ENCODE measurements at places on chromosomes 11 and 22.

DNA sequence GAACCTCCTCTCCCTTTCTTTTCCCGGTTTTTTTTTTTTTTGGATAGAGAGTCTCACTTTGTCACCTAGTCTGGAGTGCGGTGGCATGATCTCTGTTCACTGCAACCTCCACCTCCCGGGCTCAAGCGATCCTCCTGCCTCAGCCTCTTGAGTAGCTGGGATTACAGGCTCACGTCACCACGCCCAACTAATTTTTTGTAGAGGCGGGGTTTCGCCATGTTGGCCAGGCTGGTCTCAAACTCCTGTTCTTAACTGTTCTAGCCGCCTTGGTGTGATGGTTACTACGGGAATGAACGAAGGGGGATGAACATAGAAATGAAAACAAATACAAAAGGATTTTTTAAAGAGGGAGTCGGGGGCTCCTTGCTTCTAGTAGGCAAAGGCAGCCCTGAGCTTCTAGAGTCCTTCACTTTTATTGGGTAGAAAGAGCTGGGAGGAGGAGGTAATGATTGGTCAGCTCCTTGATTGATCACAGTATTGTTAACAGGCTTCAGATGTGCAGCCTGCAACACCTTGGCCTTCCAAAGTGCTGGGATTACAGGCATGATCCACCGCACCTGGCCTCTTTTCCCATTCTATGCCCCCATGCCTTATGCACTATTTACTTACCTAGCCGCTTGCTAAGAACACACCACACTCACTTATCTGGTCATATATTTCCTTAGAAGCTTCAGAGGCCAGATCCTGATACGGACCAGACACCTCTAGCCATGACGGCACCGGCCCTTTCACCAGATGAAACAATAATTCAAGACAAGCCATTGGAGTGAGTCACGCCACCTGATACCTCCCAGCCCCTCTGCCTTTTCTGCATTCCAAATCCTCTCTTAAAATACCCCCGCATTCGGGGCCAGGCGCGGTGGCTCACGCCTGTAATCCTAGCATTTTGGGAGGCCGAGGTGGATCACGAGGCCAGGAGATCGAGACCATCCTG lies 20.7 kb downstream of the SUSD2 start:
- DNase-seq: no peak

GRCh38 chr11:77353131-77353530 lies 51.6 kb upstream of the GDPD4 start:
- DNase-seq: no peak

DNA sequence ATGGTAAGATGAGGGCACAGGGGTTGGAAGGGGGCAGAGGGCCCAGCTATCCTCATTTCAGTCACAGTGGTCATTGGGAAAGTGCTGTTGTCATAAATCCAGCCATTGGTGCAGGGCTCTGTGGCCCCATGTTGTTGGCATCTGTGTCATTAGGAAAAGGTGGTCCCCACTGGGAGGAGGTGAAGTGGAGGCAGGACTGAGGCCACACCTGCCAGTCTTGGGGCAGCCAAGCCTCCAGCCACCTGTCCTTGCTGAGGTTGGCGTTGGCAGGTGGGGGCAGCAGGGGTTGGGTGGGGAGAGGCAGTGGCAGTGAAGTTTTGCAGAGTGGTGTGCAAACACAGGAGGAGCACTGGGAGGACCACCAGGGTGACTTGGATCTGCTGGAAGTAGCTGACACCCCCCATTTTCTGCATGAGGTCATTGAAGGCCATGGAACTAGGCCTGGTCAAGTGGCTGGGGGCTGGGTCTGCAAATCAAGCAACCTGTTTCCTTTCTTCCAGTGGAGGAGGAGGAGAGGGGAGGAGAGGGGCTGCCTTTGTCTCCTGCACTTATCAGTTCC lies 25.3 kb downstream of the SLC22A6 start:
- DNase-seq: no peak

DNA sequence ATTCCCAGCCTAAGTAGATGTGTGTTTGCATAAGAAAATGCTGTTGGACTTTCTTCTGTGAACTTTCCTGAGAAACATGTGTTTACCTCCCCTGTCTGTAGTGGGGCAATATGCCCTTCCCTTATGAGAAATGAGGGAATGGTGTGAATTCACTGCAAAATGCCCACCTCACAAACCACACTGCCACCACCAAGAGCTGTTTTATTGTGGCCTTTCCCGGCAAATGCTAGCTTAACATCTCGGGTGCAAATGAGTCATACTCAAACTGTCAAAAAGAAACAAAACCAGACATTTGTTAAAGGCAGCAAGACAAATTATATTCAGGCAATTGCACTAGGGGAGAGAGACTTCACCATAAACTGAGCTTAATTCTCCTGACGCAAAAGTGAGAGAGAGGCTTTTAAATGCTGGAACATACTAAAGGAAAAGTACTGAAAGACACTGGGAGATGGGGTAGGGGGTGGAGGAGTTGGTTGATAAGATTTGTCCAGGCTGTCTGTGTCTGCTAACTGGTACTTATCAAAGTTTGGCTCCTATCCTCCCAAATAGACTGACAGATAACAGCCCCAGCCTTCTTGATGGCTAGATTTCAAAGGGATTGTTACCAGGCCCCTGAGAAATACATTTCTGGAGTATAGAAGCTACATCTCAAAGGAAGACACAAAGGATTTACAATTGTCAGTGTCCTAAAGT lies 70.9 kb upstream of the OR5AK2 start:
- no peak for DNase-seq

GRCh38 chr11:94152678-94153065 lies 24.0 kb downstream of the PANX1 start:
- DNase-seq: no peak

DNA sequence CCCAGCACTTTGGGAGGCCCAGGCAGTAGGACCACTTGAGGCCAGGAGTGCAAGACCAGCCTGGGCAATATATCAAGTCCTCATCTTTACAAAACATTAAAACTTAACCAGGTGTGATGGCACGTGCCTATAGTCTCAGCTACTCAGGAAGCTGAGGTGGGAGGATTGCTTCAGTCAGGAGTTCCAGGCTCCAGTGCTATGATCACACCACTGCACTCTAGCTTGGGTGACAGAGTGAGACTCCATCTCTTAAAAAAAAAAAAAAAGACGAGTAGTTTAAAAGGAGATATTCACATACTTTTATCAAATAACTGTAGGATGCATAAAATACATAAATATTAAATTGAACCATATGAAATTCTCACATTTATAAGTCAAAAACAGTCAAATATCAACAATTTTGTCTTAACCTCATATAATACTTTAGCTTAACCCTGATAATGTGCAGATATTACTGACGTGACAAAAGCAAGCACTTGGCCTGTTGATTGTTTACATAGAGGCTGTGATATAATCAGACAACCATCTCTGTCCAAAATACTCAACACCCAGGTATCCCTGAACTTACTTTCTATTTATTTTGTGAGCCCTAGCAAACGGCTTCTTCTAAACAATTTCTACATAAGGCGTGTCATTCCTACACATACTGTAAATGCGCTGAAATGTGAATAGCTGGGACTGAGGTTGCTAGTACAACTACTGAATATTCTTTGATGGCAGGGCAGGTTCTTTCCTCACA lies 57.0 kb downstream of the PRCP start:
- no peak for DNase-seq

DNA sequence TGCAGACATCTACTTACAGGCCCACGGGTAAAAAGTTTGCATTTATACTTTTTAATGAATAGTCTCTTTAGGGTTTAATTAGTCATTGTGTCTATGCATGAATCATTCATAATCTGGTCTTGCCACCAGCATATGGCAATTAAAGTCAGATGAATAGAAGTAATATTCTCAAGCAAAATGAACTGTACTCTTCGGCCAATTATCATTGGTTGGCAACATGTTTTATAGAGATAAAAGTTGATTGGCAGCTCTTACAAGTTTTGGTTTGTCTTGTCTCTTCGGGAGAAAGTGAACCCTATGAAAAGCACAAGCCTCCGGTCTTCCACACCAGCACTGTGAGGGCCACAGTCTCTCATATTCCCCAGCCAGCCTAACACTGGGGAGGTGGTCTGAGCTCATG lies 97.8 kb downstream of the OSBP2 start:
- DNase-seq: no peak

DNA sequence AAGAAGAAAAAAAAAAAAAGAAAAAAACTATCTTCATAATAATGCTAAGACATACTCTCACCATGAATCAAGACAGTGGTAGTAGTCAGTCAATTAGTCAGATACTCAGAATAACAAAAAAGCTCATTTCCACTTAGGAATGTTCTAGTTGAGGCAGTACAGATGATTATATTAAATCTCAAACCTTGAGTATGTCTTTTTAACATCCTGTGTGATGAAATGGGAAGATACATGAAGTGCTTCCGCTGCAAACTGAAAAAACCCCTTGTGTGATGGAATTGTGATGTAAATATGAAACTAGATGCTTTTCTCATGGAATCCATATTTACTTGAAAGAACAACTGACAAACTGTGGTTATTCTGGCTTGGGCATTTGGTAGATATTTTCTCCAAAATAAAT lies 13.7 kb downstream of the AMOTL1 start:
- no peak for DNase-seq

DNA sequence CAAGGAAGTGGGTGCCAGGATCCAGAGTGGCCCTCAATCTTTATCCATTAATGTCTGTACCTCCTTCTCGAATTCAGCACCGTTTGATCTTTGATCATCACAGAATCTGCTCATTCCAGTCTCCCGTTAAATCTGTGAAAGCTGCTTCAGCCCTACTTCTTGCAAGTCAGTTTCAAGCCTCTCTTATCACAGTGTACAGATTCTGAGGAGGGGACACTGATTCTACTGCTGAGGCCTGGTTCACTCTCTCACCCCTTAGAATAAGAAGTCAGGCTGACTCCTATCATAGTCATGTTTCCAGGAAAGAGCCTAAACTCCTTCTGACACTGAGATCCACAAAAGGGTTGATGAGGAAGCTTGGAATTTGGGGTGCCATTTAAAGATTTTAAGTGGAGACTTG lies 39.0 kb downstream of the MAML2 start:
- DNase-seq: no peak

DNA sequence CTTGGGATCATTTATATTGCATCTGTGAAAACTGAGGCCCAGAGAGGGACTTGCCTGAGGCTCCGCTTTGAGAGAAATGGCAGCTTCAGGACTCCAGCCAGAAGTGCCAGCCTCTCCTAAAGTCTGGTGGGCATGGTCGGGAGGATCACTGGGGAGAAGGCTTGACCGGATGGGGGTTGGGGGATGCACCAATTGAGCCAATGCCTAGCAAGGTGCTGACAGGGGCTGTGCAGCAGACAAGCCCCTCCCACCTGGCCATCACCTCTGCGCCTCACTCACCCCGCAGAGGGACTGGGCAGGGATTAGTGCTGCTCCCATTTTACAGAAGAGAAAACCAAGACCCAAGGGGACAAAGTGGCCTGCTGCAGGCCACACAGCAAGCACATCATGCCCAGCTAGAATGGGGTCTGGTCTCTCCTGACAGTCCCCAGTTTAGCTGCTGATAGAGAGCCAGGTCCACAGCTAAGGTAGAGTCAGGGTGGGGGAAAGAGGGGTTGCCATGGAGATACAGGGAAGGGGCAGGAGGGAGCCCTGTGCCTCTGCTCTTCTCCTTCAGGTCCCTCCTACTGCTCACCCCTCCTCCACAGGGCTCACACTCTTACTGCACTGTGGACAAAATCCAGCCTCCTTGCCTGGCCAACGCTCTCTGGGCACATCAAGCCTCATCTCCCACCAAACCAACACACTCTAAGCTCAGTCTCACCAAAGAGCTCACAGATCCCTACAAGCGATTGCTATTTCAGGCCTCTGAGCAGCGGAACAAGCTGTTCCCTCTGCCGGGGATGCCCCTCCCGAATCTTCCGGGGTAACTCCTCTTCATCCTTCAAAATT lies 29.5 kb downstream of the TEF start:
- no peak for DNase-seq

DNA sequence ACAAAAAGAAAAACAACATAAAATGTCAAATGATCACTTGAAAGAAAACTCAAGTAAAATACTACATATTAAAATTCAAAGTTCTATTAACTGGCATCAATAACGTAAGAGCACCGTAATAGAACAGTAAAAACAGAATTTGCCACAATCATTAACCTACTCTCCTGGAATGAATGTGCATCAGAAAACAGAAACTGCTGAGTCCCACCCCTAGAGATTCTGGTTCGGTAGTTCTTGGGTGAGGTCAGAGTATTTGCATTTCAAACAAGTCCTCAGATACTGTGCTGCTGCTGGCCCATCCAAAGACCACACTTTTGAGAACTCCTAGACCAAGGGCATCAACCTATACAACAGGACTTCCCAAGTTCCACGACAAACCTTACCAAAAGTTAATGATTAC lies 23.5 kb downstream of the PITPNB start:
- no peak for DNase-seq

DNA sequence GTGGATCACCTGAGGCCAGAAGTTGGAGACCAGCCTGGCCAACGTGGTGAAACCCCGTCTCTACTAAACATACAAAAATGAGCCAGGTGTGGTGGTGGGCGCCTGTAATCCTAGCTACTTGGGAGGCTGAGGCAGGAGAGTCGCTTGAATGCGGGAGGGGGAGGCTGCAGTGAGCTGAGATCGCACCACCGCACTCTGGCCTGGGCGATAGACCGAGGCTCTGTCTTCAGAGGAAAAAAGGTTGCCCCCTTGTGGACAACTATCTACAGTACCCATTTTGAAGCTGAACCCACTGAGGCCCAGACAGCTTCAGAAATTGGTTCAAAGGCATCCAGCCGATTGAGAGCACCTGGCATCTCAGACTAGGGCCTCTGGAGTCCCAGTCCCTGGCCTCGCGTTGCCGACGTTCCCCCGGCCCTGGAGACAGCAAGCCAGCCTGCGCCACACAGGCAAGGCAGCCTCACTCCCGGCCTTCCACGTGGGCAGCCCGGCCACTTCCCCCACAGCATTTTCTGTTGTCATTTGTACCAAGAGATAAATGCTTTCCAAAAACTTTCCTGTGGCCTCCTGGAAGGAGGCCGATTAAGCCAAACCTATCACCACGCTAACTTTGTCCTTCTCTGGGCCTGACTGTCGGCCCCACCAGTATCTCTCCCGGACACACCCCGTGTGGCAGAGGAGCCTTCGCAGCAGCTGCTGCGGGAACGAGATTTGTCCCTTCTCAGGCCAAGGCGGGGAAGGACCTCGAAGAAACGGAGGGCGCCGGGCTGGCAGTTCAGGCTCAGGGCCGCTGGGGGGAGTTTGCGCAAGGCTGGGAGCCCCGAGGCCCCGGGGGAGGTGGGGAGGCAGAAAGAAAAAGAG lies 82.8 kb downstream of the FLI1 start:
- no peak for DNase-seq

DNA sequence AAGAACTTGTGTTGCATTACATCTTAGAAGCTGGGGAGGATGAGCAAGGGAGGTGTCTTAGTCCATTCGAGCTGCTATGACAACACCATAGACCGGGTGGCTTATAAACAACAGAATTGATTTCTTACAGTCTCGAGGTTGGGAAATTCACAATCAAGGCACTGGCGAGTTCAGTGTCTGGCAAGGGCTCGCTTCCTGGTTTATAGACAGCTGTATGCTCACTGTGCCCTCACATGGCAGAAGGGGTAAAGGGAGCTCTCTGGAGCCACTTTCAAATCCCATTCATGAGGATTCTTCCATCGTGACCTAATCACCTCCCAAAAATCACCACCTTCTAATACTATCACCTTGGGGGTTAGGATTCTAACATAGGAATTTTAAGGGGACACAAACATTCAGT lies 150.0 kb upstream of the NECTIN1 start:
- no peak for DNase-seq

GRCh38 chr22:31289344-31289743 lies 2.9 kb downstream of the PIK3IP1 start:
- DNase-seq: no peak

- peak; percentile 20 for DNase-seq
These were observed 70.7 kb upstream of the AKIP1 start for GRCh38 chr11:8839957-8840945.

- no peak for DNase-seq
These were observed 1.1 kb downstream of the SCN2B start for GRCh38 chr11:118175031-118175992.

- DNase-seq: no peak
These were observed 85.8 kb downstream of the ZBTB16 start for GRCh38 chr11:114145166-114145775.

Data from stimulated activated CD4-positive, alpha-beta T cell treated with anti-CD3 and anti-CD28 coated beads, Interleukin-4, amount 100 ng/mL, for 48 hours (primary cell).